Activated CD8-positive, alpha-beta T cell treated with anti-CD3 and anti-CD28 coated beads, Interleukin-2, amount 10 ng/mL, durations not matched to agents 7 days and 5 days (primary cell): ENCODE measurements at places on chromosomes 6 and 20.

DNA sequence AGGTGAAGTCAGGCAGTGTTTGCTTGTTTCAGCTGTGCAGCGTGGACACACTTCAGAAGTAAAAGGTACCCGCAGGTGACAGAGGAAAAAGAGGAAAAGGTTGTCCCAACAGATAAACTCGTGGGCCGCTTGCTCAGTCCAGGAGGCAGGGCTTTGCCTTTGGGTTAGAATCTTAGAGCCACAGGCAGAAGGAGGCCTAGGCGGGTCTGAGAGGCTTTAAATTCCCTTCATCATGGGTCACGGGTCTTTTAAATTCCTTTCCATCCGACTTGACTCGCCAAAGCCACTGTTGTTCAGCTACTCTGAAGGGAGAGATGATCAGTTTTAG, 48.2 kb downstream of the AGPAT4 start:
- DNase-seq, result no peak

DNA sequence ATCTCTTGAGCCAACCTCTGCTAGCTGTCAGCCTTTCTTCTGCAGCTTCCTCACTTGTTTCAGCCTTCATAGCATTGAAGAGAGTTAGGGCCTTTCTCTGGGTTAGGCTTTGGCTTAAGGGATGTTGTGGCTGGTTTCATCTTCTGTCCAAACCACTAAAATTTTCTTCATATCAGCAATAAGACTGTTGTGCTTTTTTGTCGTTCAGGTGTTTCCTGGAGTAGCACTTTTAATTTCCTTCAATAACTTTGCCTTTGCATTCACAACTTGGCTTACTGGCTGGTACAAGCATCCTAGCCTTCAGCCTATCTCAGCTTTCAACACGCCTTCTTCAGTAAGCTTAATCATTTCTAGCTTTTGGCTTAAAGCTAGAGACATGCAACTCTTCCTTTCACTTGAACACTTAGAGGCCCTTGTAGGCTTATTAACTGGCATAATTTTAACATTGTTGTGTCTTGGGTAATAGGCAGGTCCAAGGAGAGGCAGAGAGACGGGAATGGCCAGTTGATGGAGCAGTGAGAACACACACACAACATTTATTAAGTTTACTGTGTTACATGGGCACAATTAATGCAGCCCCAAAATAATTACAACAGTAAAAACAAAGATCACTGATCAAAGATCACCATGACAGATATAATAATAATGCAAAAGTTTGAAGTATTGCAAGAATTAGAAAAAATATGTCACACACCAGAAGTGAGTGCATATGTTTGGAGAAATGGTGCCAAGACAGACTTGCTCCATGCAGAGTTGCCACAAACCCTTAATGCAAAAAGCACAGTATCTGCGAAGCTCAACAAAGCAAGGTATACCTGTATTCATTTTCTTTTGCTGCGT, 98.6 kb downstream of the HIVEP1 start:
- peak; percentile 42 for DNase-seq

- peak; percentile 42 for DNase-seq
Observed at GRCh38 chr20:17966432-17967310, 1.9 kb downstream of the SNX5 start.

DNA sequence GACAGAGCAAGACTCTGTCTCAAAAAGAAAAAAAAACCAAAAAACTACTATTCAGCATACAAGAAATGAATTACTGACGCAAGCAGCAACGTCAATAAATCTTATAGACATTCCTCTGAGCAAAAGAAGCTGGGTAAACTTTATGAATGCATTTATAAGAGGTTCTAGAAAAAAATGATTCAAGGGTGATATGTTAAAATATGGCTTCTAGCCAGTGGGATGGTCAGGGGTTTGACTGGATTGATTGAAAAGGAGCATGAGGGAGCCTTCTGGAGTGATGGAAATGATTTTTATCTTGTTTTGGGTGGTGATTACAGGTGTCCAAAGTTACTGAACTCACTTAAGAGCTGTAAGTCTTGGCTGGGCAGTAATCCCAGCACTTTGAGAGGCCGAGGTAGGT, 64.9 kb upstream of the SALL4 start:
- DNase-seq, result no peak

DNA sequence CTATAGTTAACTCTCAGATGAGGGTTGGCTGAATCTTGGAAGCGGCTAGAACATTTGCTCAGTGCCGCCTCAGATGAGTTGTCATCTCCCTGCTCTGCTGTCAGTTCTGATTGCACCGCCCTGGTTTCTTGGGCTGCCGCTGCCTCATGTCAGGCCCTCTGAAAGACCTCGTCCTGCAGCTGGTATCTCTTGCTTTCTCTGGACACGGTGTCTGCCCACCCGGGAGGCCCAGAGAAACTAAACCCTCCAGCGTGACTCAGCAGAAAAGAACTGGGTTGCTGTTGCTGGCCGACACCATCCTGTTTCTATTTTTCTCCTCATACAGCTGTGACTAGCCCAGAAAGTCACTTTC, 355.4 kb downstream of the CD83 start:
- DNase-seq, result no peak

DNA sequence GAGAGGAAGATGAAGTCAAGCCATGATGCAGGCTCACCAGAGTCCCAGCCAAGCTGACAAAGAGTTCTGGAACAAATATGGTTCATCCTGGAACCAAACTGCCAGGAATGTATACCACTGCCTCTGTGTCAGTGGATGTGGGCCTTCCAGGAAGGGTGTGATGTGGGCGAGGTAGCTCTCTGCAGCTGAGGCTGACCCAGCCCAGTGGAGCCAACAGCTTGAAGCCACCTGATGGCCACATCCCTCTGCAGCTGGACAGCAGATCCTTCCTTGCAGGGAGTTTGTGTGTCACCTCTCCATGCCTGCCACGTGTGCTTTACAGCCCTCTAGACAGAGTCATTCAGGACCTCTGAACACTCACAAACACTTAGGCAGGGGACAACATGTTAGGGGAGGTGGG, 142.0 kb upstream of the RIN2 start:
- no peak for DNase-seq

DNA sequence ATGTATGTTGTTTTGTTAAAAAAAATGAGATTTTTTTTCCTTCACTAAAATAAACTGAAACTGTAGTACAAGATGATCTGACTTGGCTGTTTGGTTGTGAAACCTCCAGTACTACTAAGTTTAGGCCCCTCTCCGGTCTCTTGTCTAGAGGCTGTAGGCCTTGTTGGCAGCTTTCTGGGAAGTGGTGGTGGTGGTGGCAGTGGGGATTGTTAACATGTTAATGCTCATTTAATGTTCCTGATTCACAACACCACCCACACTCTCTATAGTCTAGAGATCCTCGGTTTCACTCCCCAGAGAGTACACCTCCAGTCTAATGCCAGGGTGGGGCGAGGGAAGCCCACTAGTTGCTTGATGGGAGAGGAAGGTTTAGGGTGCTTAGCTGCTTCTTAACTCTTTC, 24.1 kb downstream of the STK4 start:
- DNase-seq, result peak; percentile 55

DNA sequence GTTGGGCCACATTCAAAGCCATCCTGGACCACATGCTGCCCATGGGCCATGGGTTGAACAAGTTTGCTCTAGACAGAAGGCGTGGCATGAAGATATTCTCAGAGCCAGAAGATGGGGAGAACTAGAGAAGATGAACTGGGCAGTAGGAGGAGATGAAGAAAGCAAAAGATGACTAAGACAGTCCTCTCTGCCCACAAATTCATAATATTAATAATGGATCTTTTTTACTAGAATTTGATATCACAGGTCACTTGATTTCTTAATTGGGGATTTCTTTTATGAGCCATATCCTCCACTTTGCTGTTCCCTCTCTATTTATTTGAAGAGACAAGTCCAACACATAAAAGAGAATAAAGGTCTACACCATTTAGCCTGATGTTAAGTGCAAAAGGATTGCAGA, 25.5 kb upstream of the EDN1 start:
- no peak for DNase-seq

GRCh38 chr6:50655848-50656453, 57.4 kb upstream of the TFAP2D start:
- no peak for DNase-seq

GRCh38 chr6:20936949-20937348, 402.7 kb downstream of the CDKAL1 start:
- DNase-seq, result no peak

DNA sequence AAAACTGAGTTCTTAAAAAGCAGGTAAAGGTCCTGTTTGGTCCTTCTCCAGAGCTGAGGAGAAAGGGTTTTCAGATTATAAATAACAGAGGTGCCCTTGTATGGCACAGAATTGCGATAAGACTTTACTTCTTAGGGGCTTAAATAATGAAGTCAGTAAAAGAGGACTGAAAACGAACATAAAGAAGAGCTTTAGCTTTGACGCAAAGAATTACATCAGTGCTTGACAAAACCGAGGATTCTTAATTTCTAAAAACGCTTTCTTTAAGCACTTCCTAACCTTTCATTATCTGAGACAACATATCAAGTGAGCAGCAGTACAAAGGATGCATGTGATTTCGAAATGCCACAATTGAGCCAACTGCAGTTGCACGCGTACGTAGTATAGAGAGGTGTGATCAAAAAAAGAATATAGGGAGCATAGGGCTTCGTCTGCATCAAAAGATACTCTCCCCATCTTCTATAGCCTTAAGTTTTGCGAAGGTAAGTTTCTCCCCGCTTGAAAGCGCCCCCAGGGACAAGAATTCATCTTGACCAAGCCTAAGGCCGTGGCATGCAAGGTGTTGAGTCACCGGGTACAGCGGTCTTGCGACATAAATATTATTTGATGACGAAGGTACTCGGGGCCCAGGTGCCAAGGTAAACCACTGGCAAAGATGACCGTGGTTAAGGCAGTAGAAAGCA, 778 bp upstream of the LOC128125822 start:
- no peak for DNase-seq

GRCh38 chr6:117494283-117494682, 11.8 kb downstream of the DCBLD1 start:
- DNase-seq, result no peak

GRCh38 chr6:88538130-88538706, 372.1 kb upstream of the CNR1 start:
- no peak for DNase-seq

DNA sequence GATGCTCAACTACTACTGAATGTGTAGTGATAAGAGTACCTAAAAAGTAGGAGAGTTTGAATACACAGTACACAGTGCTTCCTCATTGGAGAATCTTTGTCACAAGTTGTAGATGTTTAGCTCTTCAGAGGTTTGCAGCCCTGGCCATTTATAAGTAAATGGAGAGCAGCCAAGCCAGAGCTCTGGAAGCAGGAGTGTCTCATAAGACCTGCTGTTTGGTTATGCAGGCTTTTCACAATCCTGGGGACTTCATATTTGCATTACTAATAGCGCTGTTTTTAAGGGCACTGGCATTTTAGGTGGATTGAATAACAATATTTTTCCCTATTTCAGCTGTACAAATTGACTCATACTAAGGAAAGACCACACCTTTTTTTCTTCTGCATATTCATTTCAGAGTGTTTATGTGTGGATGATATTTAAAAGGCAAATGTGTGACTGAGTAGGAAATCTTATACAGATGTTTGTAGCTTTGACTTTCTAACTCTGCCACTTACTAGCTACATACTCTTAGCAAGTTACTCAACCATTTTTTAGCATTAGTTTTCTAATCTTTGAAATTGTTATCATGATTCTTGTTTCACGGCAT, 730.5 kb upstream of the MAP3K7 start:
- no peak for DNase-seq

DNA sequence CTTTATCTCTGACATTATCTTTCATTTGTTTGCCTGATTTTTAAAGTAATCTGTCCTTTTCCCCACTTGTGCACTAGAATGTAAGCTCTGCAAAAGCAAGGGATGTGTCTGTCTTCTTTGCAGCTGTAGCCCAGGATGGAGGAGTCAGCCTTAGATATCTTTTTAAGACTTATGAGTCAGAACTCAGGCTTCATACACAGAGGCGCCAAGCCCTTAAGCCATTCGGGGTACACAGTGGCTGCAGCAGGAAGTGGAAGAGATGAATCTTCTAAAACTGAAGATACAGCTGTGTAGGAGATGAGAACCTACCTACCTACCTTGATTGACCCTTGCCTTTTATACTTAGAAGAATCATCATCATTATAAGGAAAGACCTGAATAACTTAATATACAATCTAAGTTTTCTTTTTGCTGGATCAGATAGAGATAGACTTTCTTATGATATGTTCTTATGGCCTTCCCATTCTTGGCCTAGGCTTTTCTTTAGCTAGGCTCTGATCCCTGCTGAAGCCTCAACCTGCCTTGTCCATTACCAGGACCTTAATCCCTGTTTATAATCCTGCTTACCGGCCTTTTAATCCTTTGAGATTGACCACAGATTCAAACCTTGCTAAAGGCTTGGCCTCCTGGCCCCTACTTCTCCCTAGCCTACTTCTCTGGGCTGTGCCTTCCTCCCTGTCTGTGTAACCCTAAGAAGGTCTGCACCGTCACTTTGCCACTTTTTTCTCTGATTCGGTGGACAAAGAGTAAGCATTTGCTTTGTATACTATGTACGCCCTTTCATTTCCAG, 304.5 kb downstream of the PRL start:
- peak; percentile 24 for DNase-seq

- DNase-seq, result no peak
Observed at GRCh38 chr6:118468682-118469465, 79.2 kb upstream of the PLN start.

DNA sequence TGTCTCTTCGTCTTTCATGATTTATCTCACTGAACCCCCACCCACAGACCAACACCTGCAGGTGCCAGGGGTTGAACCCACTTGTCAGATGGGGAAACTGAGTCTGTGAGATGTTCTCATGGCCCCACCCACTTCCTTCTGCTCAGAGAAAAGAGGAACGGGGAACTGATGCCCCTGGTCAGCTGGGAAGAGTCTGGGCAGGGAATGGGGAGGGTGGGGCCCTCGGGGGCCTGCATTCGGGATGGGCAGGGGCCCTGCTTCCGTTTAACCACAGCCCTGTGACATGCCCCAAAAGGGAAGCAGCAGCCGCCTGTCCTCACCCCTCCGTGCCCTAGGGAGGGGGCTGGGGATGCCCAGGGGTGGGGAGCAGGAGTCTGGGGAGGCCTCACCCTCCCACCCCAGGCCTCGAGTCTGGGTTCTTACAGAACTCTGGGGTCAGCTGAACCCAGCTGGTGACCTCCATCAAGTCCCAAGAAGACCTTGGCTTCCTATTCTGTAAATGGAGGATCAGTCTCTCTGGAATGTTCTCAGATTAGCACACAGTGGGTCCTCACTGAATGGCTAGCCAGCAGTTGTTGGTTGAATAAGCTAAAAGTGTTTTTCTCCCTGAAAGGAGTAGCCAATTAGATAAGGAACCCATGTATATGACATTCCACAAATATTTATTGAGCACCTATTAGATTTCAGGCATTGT, 81.5 kb downstream of the CEBPB start:
- no peak for DNase-seq

DNA sequence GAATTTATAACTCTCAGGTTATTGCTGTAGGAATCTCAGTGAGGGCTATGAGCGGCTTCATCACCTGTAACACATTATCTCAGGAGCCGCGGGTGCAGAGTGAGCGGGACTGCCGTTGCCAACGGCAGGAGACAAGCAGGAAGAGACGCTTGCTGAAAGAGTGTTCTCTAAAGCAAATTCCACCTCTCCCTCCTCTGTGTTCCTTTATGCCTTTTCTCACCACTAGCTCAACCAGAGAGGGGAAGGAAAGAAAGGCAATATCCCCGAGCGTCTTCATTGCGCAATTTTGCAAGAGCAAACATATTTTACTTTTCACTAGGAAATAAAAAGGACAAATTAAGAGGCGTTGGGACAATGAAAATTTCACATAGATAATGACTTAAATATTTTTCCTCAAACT, 185.2 kb upstream of the EXOC2 start:
- DNase-seq, result no peak

- peak; percentile 85 for DNase-seq
Observed at GRCh38 chr6:44151348-44152108, 7.1 kb upstream of the CAPN11 start.

GRCh38 chr6:78842953-78843352, 24.4 kb upstream of the IRAK1BP1 start:
- DNase-seq, result no peak
